ENCODE measurements at places on chromosomes 7 and 10.

GRCh38 chr10:123909426-123909825 is 17.8 kb upstream of the CPXM2 start:
- no peak for DNase-seq

DNA sequence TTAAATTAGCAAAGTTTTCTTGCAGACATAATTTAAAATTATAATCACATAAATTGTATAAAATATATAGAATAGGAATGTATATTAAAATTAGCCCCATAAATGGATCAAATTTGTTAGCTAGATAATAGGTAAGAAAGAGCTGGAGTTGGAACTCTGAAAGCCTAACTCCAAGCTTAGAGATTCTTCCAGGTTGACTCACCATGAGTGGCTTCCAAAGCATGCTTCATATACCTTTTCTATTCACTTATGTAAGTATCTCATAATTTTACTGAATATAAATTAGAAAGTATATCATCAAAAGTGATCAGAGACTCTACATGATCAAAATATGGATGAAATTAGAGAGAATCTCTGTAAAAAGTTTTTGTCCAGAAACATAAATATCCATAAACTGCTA is 320.7 kb upstream of the MAGI2 start:
- DNase-seq = no peak

- DNase-seq = no peak
Observed at GRCh38 chr7:140041659-140042385, 20.9 kb downstream of the PARP12 start.

GRCh38 chr7:154844955-154845354 is 158.0 kb downstream of the PAXIP1 start:
- no peak for DNase-seq

GRCh38 chr10:75530299-75530698 is 98.9 kb downstream of the LRMDA start:
- DNase-seq = no peak

GRCh38 chr7:156160811-156161210 is 348.5 kb upstream of the SHH start:
- no peak for DNase-seq

DNA sequence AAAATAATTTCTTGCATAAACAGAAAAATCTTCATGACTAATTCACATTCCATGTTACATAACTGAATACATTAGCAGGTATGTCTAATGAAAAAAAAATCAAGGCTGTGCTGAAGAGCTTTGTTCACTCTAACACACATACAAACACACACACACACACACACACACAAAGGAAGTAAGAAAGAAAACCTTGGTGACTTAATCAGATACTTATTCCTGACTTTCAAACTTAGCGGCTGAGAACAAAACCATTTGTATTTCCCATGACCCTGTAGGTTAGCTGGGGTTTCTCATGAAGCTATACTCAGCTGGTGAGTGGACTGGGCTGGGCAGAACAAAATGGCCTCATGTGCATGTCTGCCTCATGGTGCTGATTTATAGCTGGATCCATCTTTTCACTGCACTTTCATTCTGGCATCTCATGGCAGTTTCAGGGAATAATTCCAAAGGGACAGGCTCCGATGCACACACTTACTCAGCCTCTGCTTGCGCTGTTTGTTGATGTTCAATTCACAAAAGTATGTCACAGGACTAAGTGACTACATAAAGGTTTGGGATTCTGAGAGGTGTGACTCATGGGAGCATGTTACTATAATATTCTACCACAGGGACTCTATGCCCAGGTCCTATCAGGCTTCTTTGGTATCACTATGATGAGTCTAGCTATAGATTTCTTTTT is 161.2 kb downstream of the PCLO start:
- no peak for DNase-seq

- DNase-seq = no peak
Observed at GRCh38 chr7:155454183-155455112, 3.5 kb upstream of the EN2 start.

DNA sequence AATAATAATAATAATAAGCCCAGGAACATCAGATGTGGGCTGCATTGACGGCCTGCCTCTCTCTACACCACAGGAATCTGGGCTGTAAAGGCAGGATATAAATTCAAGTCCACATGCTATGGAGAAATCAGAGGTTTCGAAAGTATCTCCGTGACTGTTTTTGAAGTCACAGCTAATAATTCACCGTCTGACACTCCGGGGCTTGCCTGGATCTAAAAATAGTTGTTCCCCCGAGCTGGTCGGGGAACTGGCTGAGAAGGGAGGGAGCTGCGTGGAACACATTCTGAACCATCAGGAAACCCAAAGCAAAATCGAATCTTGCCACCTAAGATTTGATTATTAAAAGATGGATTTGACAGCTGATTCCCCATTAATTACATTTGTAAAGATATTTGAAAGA is 35.4 kb downstream of the KLF6 start:
- DNase-seq = no peak

DNA sequence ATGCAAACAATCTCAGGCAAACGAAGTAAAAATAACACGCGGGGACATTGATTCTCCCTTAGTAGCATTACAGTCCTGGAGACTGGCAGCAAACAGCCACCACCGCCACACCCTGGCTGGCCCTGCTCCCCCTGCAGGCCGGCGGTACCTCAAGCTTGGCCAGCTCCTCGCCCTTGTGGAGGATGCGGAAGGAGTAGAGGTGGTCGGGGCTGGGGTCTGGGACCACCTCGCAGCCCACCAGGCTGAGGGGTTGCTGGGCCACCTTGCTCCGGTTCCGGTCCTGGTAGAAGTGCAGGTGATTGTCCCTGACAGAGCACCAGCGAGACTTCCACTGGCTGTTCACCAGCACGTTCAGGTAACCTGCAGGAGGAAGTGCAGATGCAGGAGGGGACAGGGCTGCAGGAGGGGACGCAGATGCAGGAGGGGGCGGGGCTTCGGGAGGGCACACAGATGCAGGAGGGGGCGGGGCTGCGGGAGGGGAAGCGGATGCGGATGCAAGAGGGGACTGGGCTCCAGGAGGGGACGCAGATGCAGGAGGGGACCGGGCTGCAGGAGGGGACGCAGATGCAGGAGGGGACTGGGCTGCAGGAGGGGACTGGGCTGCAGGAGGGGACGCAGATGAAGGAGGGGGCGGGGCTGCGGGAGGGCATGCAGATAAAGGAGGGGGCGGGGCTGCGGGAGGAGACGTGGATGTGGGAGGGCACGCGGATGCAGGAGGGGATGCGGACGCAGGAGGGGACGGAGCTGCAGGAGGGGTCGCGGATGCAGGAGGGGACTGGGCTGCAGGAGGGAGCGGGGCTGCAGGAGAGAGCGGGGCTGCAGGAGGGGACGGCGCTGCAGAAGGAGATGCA is 65.7 kb downstream of the VWA2 start:
- DNase-seq = no peak

DNA sequence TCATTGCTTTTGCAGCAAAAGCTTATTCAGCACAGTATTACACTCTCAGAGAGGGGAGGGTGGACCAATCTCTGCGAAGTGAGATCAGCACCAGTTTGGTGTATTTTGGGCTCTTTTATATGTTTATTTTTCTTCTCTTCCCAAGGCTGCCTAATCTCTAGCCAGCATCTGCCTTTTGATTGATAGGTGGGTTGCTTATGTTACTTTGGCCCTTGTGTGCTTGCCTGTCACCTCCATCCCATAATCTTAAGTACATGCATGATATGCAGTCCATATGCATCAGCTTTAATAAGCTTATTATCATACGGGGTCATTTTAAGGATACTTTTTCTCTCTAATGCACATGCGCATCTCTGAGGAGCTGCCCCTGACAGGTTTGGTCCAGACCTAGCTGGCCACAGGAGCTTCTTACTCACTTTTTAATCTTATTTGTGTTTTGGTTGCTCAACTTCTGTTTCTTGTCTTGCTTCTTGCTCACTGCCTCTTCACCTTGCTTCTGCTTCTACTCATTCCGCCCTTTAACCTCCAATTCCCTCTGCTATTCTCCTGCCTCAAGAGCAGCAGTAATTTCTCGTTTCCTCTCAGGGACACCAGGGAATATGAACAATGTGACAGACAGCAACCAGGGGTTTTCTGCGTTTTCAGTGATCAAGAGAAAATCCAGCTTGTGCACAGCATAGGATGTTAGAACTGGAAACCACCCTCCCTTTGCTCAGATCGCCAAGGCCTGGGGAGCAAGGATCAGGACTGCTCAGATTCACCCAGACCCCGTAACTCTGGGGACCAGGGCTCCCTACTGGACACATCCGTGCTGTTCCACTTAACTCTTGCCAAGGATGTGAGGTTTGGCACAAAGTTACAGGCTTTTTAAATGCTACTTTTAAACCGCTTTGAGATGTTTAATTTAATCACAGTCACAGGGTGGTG is 10.0 kb downstream of the RGR start:
- no peak for DNase-seq

- DNase-seq = no peak
Observed at GRCh38 chr7:55084307-55084706, 65.5 kb downstream of the EGFR start.

DNA sequence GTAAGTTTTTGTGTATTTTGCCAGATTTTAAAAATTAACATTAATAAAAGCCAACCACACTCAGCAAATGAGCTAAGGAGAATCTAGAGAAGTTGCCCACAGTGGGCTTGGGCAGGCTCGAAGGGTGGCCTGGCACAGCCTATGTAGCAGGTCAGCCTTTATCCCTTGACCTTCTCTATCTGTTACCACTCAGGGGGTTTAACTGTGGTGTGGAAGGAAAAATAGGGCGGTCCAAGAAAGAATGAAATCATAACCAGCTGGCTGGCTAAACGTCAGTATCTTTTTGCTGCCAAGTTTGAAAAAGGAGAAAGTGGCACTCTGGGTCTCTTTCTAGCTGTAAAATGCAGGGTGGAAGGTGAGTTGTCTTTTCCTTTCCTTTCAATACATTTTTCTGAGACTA is 130.3 kb upstream of the ASAH2 start:
- DNase-seq = no peak

All from GM12864 (cell line).